ENCODE measurements at places on chromosomes 5 and 9. TPM values are rescaled to one million over a fixed set of nuclear protein-coding genes. Genes with fewer than 3 reads are reported as not detected.

- no peak for DNase-seq
Observed at GRCh38 chr5:140576776-140577201, 12.2 kb downstream of the SLC35A4 start.

GRCh38 chr5:67234671-67235176 lies 38.1 kb upstream of the CD180 start:
- DNase-seq: no peak

DNA sequence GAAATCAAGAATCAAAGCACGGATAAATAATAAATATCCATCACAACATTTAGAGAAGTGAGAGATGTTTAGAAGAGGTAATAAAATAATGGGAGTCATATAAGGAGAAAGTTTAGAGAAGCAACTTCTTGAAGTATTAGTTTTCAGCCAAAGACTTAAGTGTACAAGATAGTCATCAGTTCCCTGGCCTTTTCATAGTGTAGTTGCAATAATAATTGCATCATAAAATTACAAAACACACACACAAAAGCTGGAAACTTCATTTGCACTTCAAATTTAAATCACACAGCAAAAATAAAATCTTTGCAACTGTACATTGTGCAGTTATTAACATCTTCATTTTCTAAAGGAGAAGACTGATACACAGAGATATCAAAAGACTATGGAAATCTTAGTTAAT lies 319.1 kb upstream of the RGMB start:
- no peak for DNase-seq

GRCh38 chr5:127582773-127583370 lies 65.4 kb downstream of the PRRC1 start:
- DNase-seq: no peak

OMD gene
- 20.5 TPM for total RNA-seq

GRCh38 chr9:131733541-131734061 lies 6.3 kb downstream of the RAPGEF1 start:
- no peak for DNase-seq

DNA sequence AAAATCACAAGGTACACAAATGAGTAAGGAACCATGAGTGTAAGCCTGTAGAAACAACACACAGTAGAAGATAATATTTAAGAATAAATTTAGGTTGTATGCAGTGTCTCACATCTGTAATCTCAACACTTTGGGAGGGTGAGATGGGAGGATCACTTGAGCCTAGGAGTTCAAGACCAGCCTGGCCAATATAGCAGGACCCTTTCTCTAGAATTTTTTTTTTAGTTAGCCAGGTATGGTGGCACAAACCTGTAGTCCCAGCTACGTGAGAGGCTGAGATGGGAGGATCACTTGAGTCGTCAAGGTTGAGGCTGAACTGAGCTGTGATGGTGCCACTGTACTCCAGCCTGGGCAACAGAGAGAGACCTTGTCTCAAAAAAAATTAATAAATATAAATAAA lies 401.2 kb upstream of the RORB start:
- no peak for DNase-seq

GRCh38 chr5:31236339-31236738 lies 42.9 kb downstream of the CDH6 start:
- DNase-seq: no peak

MARCOL gene
- not detected for total RNA-seq

DNA sequence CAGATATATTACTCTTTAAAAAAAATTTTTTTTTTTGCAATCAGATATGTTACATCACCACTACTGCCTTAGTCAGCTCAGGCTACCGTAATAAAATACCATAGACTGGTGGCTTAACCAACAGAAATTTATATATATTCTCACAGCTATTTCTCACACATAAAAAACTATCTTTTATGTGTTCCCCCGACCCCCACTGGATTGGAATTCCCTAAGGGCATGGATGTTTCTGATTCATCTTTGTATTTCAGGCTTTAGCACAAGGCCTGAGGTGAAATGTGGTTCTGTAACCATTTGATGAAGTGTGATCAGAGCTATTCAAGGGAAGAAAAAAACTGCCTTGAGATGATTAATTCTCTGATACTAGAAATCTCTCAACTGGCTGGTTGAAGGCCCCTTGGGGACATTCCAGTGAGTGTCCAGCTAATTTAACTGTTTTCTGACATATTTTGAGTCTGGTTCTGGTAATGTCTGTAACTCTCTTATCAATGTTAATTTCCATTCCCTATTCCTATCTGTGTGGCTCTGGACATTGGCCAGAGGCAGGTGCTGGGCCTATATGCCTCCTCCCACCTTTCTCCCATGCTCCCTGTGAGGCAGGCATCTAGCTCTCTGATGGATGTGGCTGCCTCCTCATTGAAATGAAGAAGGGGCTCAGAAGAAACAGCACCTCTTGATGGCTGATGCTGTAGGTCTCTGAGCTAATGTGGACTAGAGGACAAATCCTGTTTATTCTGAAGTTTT lies 2.5 kb downstream of the CD14 start:
- no peak for DNase-seq

GRCh38 chr5:145941448-145942130 lies 5.2 kb downstream of the SH3RF2 start:
- DNase-seq: no peak

DNA sequence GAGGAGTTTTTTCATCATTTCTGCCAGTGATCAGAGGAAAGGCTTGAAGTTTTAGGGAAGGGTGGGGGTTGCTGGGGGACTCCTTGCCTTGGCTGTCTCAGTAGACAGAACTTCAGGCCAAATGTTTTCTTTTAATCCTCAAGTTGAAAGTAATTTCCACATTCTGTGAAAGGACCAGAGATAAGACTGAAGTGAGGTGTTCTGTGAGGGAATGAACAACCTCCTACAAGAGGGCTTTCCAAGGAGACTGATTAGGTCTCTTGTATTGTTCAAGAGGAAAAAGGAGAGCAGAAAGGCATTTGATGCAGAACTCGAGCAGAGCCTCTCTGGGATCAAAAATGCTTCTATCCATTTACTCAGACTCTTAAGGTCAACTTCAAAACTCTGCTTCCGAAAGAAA lies 282.1 kb upstream of the ATP10B start:
- DNase-seq: no peak

- no peak for DNase-seq
Observed at GRCh38 chr5:56047448-56047847, 52.7 kb upstream of the IL6ST start.

- DNase-seq: no peak
Observed at GRCh38 chr5:168308976-168309598, 17.6 kb downstream of the WWC1 start.

- no peak for DNase-seq
Observed at GRCh38 chr9:107989099-107989498, 499.5 kb upstream of the KLF4 start.

DNA sequence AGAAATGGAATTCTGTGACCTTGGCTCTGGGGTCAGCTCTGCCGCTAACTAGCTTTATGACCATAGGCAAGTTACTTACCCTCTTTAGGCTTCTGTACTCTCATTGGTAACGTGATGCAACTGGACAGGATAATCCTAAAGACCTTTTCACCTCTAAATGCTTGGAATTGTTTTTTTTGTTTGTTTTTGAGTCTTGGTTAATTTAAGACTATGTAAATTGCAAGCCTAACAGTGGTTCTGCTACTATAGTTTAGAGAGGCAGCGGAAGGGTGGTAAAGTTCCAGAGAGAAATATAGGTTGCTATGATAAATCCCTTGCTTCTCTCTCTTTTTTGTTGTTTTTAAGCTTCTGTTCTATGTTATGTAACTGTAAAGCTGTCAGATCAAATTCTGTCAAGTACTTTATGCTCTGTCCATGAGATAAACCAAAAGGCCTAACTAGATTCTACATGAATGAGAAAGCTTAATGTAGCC lies 17.6 kb downstream of the FAM169A start:
- no peak for DNase-seq

PCDHB5 gene
- 7.0 TPM for total RNA-seq

Data from urinary bladder (tissue), 4 donors.